ENCODE measurements at places on chromosomes 11 and 22. TPM values are rescaled to one million over a fixed set of nuclear protein-coding genes. Genes with fewer than 3 reads are reported as not detected.

- DNase-seq: peak; percentile 96
These were observed 269.9 kb upstream of the SORL1-AS1 start for GRCh38 chr11:121722431-121723245.

- no peak for DNase-seq
These were observed 528 bp downstream of the WEE1 start for GRCh38 chr11:9573775-9574621.

DNA sequence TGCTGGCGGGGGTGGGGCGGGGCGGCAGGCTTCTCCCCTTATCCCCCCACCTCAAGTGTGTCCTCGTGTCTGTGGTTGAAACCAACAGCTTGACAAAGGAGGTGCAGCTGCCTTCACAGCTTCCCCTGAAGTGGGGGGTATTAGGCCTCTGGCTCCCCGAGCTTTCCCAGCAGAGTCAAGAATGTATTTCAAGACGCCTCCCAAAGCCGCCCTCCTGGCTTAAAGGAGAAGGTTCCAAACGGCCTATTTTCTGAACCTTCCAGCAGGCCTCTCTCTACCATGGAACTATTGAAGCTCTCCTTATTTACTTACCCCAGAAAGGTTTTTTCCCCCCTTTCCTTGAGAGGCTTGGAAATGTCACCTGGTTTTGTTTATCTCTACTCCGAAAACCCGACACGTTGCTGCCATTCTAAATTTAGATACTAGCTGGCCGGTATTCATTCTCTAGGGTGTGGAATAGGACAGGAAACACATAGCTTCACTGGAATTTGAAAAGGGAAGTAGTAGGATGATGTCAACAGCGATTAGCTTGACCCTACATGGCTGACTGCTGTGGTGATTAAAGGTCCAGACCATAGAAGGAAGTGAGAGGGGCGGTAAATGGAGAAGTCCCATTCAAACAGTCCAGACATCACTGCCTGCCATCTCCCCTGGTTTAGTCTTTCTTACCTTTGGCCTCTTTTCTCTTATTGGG lies 671 bp upstream of the PICALM start:
- no peak for DNase-seq

DNA sequence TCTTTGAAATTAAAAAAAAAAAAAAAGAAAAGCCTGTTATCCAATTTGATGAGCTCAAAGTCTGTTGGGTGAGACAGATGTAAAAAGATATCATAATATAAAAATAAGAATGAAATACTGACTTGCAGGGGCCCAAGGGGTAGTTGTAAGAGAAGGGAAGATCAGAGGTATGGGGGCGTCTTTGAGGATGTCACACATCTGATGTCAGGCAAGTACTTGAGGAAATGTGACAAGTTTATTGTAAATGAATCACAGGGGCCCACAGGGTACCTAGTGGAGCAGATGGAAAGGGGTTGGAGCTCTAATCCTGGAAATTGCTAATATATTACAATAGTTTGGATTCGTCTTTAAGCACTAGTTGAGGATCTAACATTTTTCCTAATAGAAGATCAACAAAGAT lies 131.6 kb downstream of the MAML2 start:
- DNase-seq: no peak

GRCh38 chr11:15761235-15761634 lies 595.1 kb downstream of the SOX6 start:
- DNase-seq: no peak

DNA sequence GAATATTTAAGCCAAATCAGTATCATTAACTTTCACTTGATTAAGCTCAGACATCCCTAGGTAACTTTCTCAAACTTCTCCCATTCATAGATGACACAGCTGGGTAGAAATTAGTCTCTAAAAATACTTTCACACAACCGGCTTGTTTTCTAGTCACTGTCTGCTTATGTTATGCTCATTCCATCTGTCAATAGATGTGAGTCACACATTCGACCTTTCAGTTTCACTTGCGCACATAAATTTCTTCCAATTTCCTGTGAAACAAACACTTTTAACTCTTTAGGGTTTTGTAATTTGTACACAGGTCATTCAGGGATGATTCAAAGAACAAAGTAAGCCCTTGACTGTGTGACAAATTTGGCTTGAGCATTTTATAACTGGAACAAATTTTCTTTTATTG lies 723.0 kb downstream of the KCNA4 start:
- DNase-seq: no peak

- no peak for DNase-seq
These were observed 5.2 kb downstream of the SLC15A3 start for GRCh38 chr11:60946601-60947264.

GRCh38 chr11:71527576-71528210 lies 626 bp downstream of the KRTAP5-7 start:
- DNase-seq: no peak

GRCh38 chr11:104319396-104319795 lies 155.4 kb upstream of the PDGFD start:
- DNase-seq: no peak

GRCh38 chr11:130473795-130474377 lies 25.4 kb downstream of the ADAMTS15 start:
- DNase-seq: peak; percentile 87

GRCh38 chr11:22769081-22769480 lies 60.5 kb downstream of the SVIP start:
- DNase-seq: no peak

DNA sequence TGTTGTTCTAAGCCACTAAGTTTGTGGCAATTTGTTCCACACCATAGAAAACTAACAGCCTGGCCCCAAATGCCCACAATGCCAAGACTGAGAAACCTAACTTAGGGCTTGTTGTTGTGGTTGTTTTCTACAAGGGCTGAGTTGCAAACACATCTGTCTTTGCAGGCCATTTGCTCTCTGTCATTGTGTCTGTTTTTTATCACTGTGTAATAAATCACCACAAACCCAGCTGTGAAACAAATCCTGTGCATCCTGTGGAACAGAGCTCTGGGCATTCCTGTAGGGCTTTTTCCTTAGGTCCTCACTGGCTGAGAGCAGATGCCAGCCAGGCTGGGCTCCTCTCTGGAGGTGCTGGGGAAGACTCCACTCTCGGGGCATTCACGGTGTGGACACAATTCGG lies 15.7 kb upstream of the SYT8 start:
- no peak for DNase-seq

- DNase-seq: no peak
These were observed 42.1 kb upstream of the ISX start for GRCh38 chr22:35023692-35024363.

DNA sequence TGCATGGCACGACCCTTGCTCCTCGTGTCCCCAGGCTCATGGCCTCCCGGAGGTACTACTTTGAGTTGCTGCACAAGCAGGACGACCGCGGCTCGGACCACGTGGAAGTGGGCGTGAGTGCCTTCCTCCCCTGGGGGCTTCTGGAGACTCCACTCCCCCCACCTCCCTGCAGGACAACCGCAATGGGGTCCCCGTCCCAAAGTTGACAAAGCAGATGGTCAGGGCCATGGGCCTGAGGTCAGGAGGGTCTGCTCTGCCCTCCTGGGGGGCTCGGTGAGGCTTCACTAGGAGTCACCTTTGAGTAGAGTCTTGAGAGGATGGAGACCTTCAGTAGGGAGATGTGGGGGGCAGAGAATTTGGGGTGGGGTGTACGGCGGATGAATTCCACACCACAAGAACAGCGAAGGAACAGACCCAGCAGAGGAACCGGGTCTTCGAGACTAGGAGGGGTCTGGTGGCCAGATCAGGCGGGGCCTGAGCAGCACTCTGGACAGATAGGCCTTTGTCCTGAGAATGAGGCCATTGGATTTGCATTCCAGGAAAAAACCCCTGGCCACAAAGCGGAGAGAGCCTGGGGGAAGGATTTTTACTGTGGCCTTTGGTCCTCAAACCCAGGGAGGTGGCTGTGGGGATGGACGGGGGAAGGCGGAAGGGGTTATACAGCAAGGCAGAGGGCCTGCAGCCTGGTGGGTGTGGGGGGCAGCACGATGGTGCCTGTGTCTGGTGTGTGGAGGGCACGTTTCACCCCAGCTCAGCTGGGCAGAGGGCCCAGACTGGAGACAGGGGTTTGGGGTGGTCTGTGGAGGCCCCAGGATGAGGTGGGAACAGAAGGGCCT lies 4.6 kb downstream of the B4GALNT4 start:
- no peak for DNase-seq

DNA sequence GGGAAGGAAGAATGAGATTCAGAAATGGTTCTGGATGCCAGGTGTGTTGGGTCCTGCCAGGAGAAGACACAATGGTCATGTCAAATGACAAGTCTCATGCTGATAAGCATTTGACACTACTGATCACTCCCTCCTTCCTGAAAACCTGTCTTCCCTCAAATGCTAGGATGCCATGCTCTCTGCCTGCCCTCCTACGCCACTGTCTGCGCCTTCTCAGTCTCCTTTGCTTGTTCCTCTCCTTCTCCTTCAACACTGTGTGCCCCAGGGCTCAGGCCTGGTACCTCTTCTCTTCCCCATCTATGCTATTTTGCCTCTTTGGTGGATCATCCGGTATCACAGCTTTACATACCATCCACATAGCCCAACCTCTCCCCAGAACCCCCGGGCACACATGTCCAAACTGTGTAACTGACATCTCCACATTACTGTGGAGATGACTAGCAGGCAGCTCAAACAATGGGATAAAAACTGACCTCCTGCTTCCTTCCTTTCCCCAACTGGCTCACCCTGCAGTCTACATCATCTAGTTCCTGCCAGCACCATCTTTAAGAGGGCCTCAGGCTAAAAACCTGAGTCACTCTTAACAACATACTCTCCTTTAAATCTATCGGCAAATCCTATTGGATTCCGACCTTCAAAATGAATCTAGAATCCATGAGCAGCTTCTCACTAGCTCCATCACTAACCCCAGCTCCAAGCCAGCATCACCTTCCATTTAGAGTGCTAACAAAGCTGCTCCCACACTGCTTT lies 8.2 kb downstream of the AP1B1 start:
- DNase-seq: no peak

- DNase-seq: no peak
These were observed 428.2 kb downstream of the BUD13 start for GRCh38 chr11:116344601-116345000.

GRCh38 chr11:85759915-85760314 lies 51.0 kb downstream of the SYTL2 start:
- DNase-seq: no peak

GRCh38 chr22:46545086-46545792 lies 7.8 kb upstream of the CELSR1 start:
- no peak for DNase-seq

DNA sequence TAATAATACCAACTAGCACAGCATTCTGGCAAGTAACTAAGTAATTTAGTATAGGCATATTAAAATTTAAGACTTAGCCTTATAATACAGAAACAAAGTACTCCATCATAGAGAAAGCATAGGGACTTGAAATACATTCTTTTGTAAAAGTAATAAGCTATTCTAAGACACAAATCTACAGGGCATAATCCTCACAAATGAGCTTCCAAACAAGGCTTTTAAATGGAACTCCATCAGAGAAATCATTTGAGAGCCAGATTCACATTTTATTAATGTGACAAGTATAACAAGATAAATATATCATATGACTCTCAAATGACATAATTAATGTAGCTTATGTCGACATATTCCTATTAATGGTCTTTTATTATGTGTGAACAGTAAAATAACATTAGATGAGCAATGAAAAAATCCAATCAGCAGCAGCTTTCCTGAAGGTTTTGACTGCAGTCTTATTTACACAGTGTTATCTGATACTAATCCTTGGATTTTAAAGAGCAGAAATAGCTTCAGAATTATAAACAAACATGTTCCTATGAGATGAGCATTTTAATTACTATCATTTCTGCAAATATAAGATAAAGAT lies 241.4 kb downstream of the TTC28 start:
- no peak for DNase-seq

DNA sequence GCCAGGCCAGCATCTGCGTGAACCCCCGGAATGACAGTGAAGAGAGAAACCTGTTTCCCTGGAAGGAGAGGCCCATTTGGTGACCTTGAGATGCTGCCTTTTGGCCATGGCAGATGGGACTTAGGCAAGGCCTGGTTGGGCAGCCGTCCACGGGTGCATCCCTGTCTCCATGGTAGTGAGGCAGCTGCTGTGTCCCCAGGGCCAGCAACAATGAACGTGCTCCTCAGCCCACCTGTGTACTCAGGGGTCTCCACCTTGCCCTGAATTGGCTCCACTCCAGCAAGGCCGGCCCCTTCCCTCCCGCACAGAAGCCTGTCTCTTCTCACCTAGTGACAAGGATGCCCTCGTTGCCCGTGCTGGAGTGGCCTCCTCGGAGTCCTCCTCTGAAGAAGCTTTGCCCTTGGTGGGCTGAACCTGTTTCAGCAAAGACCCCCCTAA lies 441.1 kb downstream of the TBC1D22A start:
- peak; percentile 91 for DNase-seq

DNA sequence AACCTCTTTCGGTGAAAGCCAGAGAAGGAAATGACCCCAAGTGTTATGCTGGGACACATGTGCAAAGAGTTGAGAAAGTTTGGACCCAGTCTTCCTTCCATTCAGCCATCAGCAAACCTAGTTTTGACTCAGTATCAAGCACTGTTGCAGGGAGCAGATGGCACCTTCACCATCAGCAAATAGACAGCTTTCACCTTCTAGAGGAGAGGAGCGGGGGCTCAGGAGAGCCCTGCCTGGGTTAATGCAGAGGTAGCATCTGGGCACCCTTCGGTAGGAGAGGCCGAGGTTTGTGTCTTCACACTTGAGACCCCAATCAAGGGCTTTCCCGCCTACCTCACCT lies 16.2 kb upstream of the MFRP start:
- no peak for DNase-seq

The PARVB gene
- total RNA-seq: 50.0 TPM

The LIN7C gene
- 46.3 TPM for total RNA-seq

The ALG9 gene
- 20.3 TPM for total RNA-seq

The CD248 gene
- 37.8 TPM for total RNA-seq

The TBX1 gene
- total RNA-seq: 2.5 TPM

The BEST1 gene
- total RNA-seq: 2.2 TPM
